ENCODE measurements at places on chromosomes 3 and 15.
A peak's percentile ranks its signal among the peaks of the same experiment; 100 is the strongest.

- DNase-seq, result peak; percentile 25
These were observed 314 bp upstream of the TMED3 start for GRCh38 chr15:79310612-79310984.

DNA sequence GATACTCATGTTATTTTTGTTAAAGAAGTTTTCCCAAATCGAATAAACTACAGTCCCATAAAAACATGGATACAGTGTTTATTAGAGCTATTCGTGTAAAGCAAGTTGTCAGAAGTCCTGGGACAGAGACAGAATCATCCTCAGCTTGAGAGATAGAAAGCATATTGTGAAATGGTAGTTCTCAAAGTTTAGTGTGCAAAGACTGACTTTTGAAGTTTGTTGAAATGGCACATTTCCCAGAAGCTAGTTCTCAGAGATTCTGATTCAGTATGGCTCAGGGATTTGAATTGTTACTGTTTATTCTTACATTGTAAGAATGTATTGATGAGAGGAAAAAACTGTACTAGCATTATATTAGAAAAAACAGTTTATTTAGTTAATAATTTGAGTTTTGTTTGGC is 22.1 kb downstream of the GABRR3 start:
- peak; percentile 35 for DNase-seq

- DNase-seq, result peak; percentile 84
These were observed 27.7 kb upstream of the LRRFIP2 start for GRCh38 chr3:37202035-37202434.

GRCh38 chr3:46869440-46869839 is 6.2 kb upstream of the MYL3 start:
- DNase-seq, result no peak

GRCh38 chr3:24550588-24550987 is 55.9 kb upstream of the THRB start:
- DNase-seq, result no peak
